ENCODE measurements at places on chromosomes 2 and 18.

GRCh38 chr2:65435625-65436168 lies 3.3 kb upstream of the SPRED2 start:
- peak; percentile 58 for DNase-seq

DNA sequence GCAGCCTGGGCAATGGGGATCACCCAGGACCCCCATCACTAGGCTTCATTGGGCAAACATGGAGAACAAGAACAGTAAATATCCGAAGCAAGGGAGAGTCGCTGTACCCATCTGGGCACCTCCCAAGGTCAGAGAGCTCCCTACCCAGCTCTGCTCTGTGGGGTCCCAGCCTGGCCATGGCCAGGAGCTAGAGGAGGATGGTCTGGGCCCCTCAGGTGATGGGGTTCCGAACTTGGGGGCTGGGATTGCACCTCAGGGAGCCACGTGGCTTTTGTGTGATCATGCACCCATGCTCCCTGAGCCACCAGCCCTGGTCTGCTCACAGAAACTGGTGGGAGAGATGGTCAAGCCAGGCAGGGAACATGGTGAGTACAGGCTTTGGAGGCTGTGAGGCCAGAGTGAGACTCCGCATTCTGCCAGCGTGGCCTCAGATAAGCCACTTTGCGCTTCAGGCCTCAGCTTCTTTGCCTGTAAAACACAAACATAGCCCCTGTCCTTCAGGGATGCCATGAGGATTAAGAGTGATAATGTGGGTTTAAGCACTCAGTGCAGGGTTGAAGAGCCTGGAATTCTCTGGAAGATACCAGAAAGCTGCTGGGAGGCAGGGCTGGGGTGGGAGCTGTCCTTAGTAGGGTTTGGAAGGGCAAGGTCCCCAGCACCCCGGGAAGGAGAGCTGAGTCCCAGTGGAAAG lies 3.0 kb upstream of the NMUR1 start:
- no peak for DNase-seq

DNA sequence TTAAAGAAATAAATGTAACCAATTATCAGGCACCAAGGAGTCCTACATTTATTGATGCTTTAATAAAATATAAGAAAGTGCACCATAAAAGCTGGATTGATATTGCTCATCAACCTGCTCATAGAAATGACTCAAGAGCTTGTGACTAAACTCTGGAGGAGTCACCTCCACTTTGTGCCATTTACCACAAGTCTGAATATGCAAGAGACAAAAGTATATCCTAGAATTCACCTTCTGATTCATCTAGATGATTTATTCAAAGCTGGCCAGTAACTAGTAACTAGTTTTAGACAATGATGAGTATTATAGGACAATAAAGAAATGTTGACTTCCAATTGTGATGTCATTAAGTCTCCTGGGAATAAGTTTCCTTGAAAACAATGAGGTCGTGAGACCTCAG lies 146.0 kb upstream of the SOX11 start:
- no peak for DNase-seq

DNA sequence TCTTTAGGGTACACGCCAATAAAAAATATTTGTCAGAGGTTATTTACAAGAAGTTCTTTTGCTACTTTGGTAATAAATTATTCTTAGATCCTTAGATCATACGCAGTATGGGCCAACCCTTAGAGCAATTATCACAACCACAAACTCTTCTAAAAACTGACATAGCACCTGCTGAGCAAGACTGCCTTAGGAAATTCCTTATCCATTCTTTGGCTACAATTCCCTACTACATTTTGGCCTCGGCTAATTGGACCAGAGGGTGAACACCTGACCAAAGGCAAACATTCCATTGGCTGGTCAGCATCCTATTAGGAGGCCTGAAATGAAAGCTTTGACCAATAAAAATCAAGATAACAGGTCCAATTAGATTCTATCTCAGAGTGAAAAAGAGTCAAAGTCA lies 147.6 kb upstream of the CCDC68 start:
- no peak for DNase-seq

GRCh38 chr18:35939138-35939537 lies 33.3 kb upstream of the RMP24 start:
- DNase-seq, result no peak

DNA sequence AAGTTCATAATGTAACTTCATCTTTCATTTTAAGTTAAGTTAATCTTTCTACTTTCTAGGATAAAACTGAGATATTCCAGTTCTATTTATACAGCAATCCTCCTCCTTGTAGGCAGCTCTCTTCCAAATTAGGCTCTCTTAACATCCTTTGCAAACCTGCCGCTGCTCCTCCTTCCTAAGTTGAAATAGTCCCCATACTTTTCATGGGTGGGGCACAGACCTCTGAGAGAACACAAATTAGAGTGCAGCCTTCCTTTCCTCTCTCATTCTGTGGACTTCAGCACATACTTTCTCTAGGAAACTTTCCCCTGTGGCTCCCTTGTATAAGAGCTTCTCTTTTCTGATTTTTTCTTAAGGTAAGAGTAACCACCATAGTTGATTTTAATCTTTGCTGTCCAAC lies 28.3 kb downstream of the TWSG1 start:
- DNase-seq, result no peak

DNA sequence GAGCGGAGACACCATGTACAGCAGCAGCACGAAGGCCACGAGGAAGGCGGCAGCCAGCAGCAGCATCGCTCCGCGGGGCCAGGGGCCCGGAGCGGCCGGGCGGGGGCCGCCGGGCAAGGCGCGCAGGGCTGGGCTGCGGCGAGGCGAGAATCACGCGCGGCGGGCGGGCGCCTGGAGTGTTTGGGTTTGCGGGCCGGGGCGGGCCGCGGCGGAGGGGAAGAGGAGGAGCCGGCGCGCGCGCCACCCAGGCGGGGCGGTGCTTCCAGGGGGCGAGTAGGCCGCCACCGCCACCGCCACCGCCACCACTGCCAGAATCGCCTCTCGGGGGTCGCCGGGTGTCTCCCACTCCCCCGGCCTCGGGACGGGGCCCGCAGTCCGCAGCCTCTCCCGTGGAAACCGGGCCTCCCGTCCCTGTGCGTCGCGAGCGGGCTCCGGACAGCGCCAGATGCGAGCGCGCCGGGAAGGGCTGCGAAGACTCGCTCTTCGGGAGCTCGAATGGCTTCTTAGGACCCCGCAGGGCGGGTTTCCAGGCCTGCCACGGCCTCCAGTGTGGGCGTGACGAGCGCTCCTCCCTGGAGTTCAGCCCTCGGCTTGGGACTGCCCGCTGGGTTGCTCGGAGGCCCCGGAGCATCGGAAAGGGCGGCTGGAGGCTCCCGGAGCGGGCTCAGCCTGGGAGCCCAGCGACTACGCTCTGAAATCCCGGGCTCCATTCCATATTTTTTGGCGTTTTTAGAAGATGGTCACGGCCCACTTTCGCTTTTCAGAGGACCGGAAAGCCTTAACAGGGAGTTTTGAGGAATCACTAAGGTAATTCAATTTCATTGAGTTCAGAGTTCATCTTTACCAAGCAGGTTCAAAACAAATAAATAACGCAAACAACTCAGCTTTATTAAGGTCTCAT lies at the start of gene KDSR:
Gene KDSR, minus strand, starts transcription at position 154 of the 901 bp plus-strand sequence. Its CDS starts 88 bp downstream, at position 66.
- DNase-seq, result peak; percentile 86

- DNase-seq, result no peak
These were observed 1.6 kb upstream of the ADRA2B start for GRCh38 chr2:96117701-96118588.

All from stimulated activated CD4-positive, alpha-beta T cell treated with anti-CD3 and anti-CD28 coated beads, Interleukin-4, amount 100 ng/mL, for 1 hour (primary cell).